ENCODE measurements at places on chromosomes 2 and 18.
A peak's percentile ranks its signal among the peaks of the same experiment; 100 is the strongest.

- DNase-seq = peak; percentile 46
- H3K36me3 ChIP-seq = no peaks in the 10 kb centered on the region
- peak overlapping the region; percentile 23 for H3K27ac ChIP-seq
Observed at GRCh38 chr2:181457741-181458425, 697 bp downstream of the ITGA4 start.

GRCh38 chr2:120597595-120598193 is 138.0 kb upstream of the GLI2 start:
- no peak overlapping the region for H3K4me3 ChIP-seq
- H3K27me3 ChIP-seq = no peaks in the 10 kb centered on the region
- H3K4me1 ChIP-seq = no peaks in the 10 kb centered on the region

DNA sequence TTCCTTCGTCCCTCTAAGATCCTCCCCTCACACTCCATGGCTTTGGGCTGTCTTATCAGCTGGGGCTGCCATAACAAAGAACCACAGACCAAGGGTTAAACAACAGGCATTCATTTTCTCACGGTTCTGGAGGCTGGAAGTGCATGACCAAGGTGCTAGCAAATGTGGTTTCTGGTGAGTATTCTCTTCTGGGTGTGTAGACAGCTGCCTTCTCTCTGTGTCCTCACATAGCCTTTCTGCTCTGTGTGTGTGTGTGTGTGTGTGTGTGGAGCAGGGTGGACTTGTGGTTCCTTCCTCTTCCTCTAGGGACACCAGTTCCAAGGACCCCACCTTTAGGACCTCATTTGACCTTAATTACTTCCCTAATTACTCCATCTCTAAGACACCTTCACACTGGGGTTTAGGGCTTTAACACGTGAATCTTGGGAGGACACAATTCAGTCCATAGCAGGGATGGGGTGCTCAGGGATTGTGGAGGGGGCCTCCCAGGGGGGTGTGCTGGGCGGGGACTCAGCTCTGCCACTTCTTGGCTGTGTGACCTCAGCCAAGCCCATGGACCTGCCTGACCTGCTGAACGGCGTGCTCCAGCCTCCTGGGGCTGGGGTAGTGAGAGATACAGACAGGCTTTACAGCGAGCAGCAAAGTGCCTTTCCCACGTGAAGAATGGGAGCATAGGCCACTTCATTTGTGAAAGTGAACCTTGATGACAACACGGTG is 38.0 kb downstream of the ACKR3 start:
- no peaks in the 10 kb centered on the region for H3K4me1 ChIP-seq
- H3K27me3 ChIP-seq = no peaks in the 10 kb centered on the region
- H3K27ac ChIP-seq = no peak overlapping the region
- H3K36me3 ChIP-seq = no peaks in the 10 kb centered on the region

DNA sequence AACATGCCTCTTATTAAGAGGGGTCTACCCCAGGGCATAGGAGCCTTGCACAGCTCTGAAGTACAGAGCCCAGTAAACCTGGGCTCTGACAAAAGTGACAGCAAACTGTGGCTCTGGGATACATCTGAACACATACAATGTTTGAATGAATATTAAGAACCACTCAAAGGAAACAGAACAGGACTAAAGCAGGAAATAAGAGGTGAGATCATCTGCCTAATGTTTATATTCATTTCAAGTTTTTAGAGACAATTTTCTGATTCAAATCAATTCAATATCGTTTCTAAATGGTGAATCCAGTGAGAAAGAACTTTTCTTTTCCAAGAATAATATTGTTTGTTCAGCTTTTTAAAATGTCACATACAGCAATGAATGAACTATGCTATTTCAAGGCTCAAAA is 136.7 kb upstream of the CAVIN2 start:
- H3K27me3 ChIP-seq = no peaks in the 10 kb centered on the region
- no peak for DNase-seq
- no peaks in the 10 kb centered on the region for H3K36me3 ChIP-seq
- no peaks in the 10 kb centered on the region for H3K4me1 ChIP-seq
- no peak overlapping the region for H3K4me3 ChIP-seq

GRCh38 chr2:132978840-132979239 is 308.8 kb upstream of the LYPD1 start:
- no peak for DNase-seq
- H3K27me3 ChIP-seq = no peaks in the 10 kb centered on the region
- H3K4me3 ChIP-seq = no peak overlapping the region
- H3K27ac ChIP-seq = no peak overlapping the region

DNA sequence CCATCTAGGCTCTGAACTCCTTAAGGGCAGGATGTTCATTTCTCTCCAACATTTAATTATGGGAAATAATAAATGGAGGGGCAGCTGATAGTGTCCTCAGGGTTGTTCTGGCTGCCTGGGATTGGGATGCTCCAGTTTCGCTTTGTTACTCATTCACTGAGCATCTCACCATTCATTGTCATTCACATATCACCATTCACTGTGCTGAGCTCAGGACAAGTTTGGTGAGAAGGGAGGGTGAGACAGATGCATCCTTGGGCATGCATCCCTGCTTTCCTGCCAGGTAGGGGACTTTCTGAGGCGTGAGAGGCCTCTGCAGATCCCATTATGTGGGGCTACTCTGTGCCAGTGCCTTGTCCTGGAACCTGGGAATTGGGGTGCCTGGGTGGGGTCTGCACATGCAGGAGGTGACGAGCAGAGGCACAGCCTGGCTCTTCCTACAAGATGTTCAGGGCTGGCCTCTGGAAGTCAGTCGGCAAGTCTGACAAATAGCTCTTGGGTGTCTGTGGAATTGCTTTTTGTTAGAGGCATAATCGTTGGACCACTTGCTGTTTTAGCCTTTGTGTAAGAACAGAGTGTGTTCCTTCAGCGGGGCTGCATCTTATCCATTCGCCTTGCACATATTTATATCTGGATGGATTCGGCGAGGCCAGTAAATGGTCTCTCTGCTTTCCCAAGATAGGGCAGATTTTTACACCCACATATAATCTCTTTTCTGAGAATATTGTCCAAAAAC is 323.2 kb upstream of the THSD7B start:
- H3K27me3 ChIP-seq = no peaks in the 10 kb centered on the region
- no peak overlapping the region for H3K4me3 ChIP-seq
- H3K4me1 ChIP-seq = no peaks in the 10 kb centered on the region
- no peak overlapping the region for H3K27ac ChIP-seq
- DNase-seq = no peak
- H3K36me3 ChIP-seq = no peaks in the 10 kb centered on the region
